ENCODE measurements at places on chromosomes 7 and 10.

GRCh38 chr10:69568472-69569395 is 4.5 kb downstream of the NEUROG3 start:
- DNase-seq = no peak

DNA sequence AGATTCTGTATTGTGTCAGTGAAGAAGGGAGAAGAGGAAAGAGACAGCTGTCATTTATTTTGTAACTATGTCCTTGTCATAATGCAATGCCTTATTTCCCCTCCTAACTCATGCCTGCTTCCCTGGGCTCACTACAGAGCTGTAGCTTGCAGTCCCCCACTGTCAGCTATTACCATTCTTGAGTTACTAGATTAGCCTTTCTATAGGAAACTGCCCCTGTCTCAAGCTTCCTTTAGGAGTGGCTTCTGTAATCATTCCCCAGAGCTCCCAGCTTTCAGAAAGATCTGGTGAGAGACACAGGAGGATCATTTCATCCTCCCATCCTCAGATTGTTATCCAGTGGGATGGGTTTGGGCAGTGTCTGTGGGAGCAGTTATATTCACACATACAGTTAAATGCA is 32.4 kb upstream of the SMKR1 start:
- no peak for DNase-seq

DNA sequence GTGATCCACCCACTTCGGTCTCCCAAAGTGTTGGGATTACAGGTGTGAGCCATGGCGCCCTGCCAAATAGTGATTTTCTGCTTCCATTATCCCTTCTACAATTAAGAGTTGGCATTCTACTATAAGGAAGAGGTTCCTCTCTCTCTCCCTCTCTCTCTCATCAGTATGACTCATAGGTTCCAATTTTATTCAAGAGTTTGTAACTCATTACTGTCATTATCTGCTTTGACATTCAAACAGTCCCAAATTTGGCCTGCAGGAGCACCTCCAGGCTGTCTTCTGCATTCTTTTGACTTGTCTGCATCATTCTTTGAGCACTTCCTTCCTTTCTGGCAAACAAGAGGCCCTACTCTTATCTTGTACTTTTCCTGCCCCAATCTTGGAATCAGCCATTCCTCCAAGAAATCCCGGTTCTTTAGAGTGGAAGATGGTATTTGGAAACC is 33.2 kb upstream of the CALU start:
- peak; percentile 39 for DNase-seq

DNA sequence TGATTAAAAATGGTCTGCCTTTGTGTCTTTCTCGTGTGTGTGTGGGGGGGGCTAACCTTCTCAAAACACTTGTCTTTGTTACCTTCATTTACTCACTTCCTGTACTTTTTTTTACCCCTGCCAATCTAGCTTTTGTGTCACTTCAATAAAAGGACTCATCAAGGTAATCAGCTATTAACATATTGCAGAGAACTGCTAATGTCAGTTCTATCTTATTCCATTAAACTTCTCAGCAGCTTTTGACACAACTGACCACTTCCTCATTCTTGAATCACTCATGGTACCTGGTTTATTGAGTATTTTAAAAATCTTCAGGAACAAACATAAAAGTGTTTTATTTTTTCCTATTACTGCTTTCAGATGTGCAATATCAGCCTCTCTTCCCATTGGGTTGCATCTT is 59.8 kb downstream of the SLC25A40 start:
- no peak for DNase-seq

DNA sequence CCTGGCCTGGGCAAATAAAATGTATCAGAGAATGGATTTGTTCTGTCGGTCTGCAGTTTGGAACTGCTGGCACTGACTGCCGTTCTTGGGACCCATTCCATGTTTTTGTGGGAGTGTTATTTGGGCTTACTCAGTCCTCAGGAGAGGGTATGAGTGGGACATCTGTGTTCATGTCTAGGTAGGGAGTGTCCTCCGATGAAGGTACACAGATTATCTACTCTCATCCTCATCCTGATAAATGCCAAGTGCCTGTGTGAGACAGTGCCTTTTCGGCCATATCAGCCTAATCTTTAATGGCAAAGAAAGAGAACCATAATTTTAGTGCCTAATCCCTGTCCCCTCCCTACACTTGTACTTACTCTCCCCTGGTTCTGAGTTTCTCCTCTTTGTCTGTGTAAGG is 409.4 kb downstream of the REEP3 start:
- no peak for DNase-seq

DNA sequence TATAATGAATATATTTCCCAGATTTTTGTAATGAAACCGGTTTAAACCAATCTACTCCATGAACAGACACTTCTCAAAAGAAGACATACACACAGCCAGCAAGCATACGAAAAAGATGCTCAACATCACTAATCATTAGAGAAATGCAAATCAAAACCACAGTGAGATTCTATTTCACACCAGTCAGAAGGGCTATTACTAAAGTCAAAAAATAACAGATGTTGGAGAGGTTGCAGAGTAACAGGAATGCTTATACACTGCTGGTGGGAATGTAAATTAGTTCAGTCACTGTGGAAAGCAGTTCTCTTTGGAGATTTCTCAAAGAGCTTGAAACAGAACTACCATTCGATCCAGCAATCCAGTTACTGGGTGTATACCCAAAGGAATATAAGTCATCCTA is 240.7 kb downstream of the TSPAN12 start:
- DNase-seq = no peak

GRCh38 chr10:123784646-123785045 is 107.0 kb downstream of the CPXM2 start:
- DNase-seq = no peak

GRCh38 chr7:8115547-8116402 is 146.2 kb downstream of the ICA1 start:
- DNase-seq = no peak

GRCh38 chr7:88357781-88358525 is 51.3 kb upstream of the STEAP4 start:
- peak; percentile 39 for DNase-seq

GRCh38 chr7:84829719-84830118 is 357.1 kb downstream of the SEMA3D start:
- DNase-seq = no peak

DNA sequence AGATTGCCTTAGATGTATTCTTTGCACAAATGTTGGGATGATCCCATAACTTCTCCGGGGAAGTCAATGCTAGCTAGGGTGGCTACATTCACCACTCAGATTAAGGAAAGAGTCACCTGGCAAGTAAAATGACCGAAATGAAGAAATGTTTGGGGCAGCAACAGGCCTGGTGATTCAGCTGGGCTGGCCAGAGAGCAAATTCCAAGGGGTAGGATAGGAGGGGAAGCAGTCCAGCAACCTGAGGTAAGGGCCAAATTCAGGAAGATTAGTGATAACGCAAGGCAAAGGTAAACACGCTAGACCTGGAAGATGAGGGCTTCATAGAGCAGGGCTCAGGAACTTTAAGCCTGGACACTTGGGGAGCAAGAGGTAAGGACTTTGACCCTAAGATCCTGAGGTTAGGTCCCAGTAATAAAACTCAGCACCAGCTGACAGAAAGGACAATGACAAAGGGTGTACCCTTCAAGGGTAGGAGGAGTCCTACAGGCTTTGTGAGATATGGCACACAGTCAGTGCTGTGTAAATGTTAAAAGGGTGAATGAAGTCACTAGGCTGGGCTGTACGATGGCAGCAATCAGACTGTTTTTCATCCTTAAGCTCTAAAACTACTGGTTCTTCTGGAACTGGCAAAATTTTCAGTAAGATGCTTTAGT is 22.7 kb upstream of the SMNDC1 start:
- peak; percentile 48 for DNase-seq

DNA sequence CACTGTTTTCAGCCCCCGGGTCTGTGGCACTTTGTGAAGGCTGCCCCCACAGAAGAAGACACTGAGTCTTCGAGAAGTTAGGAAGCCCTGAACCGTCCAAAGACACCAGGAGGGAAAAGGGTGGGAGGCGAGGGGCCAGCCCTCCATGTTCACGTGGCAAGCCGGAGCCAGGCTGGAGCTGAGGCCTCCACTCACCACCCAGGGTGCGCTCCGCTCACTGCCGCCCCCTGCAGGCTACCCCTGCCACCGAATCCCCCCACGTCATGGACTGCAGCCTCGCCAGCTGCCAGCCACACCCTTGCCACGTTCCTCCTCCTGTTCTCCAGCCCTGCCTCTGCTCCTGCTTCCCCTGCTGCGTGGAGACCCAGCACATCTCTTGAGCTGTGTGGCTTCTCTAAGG is 59.0 kb upstream of the EN2 start:
- DNase-seq = no peak

GRCh38 chr10:97752956-97753355 is 16.0 kb downstream of the ZFYVE27 start:
- no peak for DNase-seq

GRCh38 chr7:70681469-70682350 is 450.2 kb upstream of the GALNT17 start:
- peak; percentile 34 for DNase-seq

- DNase-seq = peak; percentile 73
Observed at GRCh38 chr10:34033078-34033477, 698.6 kb upstream of the NRP1 start.

GRCh38 chr10:78314651-78315050 is 281.0 kb downstream of the RPS24 start:
- no peak for DNase-seq

GRCh38 chr7:99108613-99109012 is 35.3 kb downstream of the SMURF1 start:
- DNase-seq = no peak

DNA sequence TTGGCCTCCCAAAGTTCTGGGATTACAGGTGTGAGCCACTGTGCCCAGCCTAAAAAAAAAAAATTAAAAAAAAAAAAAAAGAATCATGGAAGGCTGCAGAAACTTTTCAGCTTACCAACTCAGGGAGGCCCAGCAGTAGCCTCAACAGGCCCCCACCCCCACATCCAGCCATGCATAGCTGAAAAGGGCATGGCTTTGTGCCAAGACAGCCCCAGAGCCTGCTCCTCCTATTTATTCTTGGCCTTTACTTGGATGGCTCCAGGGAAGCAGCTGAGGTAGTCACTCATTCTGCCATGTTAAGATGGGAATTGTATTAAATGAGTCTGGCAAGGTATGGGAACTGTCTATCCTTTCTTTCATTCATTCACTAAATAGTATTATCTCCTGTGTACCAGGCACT is 13.7 kb upstream of the CNNM2 start:
- no peak for DNase-seq

GRCh38 chr10:98150544-98150943 is 16.1 kb downstream of the R3HCC1L start:
- DNase-seq = peak; percentile 46

Data from HT1080 (cell line).